ENCODE measurements at places on chromosomes 3 and 15. TPM values are rescaled to one million over a fixed set of nuclear protein-coding genes. Genes with fewer than 3 reads are reported as not detected.

Gene SPRED1
- polyA plus RNA-seq: 1.0 TPM

DNA sequence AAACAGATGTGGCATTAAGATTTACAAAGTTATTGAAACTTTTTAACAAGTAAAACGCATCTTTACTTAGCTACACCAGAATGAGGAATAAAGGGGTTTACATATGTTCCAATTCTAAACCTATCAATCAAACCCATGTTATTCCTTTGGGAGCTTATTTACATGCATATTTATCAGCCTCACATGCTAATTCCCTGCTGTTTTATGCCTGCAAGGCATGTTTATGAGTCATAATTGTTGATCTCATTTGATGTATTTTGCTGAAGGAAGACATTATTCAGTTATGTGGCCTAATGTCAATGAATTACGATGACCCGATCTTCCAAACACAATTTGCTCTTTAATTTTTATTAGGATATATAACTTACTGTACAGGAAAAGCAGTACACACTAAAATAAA, 272.9 kb downstream of the TBC1D5 start:
- H3K36me3 ChIP-seq: peaks cover 2% of the 10 kb centered on the region
- peak overlapping the region; percentile 37 for H3K27ac ChIP-seq
- no peaks in the 10 kb centered on the region for H3K27me3 ChIP-seq

Gene SPATA12
- not detected for polyA plus RNA-seq

- no peak overlapping the region for H3K27ac ChIP-seq
- H3K4me1 ChIP-seq: no peaks in the 10 kb centered on the region
- H3K27me3 ChIP-seq: no peaks in the 10 kb centered on the region
- peaks cover 51% of the 10 kb centered on the region for H3K36me3 ChIP-seq
- H3K4me3 ChIP-seq: no peak overlapping the region
Measured at GRCh38 chr3:130700541-130700940, 46.1 kb downstream of the PIK3R4 start.

Gene ATP13A5
- polyA plus RNA-seq: not detected
